ENCODE measurements at places on chromosomes 2 and 18.

DNA sequence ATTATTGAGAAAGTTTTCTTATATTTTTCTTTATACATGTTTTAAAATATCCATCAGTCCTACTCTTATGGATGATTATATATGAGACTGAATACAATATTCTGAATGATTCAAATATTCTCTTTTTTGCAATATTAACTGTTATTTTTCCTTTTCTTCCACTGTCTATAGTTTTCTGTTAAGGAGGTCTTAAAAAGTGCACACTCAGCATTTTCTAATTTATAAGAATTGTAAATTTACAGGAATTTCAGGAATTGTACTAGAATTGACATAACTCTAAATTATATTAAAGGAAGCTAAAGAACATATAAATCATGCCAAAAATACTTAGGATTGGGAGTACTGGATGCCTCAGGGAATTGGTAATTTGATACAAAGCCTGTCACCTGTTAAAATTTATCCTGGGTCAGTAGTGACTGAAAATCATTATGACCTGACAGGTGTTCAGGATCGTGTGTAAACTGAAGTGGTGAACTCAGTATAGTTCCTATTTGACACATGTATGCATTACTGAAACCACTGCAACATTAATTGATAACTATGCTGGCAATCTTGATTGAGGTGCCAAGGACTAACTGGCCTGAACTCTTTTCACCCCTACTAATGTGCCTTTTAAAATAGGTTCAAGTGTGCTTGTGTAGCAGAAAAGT, 30.4 kb downstream of the MSTN start:
- no peak for DNase-seq

DNA sequence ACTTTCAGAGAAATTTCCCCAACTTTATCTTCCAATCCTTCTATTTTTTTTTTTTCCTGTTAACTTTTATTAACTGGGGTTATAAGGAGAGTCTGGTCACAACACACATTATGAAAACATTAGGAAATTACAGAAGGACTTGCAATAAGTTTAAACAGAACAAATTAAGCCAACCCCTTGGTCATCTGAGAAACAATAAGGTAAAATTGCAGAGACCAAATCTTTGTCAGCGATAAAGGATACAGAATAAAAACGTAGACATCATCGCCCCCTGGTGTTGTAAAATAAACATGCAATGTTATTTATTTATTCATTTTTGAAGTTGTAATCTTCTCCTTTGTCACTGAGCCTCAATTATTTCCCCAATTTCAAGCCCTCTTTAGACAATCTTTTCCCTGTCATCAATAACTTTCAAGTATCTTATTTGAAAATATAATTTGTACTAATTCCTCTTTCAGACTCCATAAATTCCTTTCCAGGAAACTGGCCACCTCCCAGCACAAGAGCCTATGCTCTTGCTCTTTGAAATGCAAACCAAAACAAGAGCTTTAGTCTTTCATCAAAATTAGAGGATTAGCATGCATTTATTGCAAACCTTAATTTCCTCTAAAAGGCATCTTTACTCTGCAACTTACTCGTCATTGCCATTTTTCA, 19.5 kb downstream of the G6PC2 start:
- peak; percentile 36 for DNase-seq

DNA sequence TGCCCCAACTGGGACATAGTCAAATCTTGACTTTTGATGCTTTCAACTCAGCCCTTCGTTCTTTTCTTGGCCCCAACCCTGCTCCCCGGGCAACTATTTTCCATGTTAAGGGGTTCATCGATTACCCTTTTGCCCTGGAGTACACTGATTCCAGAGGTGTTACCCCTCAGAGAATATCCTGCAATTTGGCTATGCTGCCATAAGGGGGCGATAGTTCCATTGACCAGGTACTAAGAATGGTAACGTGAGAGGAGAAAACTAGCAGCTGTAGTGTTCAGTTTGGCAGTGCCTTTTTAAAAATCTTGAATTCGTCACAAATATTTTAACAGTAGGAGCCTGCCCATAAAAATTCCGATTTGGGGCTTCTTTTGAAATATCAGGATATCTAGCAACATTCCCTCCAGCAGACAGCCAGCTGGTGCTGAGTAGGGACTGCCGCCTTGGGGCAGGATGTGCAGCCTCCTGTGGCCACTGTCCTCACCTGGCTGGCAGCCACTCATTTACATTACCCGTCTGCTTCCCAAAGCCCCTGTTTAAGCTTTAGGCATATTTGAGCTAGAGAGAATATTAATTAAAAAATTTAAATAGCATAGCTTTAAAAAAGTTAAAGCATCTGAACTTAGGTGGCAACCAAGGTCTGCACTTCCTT, 146.3 kb upstream of the SKOR2 start:
- no peak for DNase-seq

DNA sequence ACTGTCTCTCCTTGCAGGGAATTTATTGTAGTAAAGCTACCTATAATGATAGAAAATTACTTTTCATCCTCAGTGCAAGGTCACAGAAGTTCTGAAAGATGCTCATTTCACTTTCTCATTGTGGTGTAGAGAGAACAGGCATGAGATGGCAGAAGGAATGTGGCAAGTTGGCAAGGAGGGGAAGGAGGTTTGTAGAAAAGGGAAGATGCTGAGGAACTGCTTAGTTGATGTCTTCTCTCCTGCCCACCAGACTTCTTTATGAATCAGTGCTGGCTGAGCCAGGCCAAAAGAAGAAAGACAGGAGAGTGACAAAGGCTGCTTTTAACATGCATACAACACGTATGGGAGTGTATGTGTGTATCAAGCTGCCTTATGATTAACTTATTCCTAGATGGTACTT, 164.4 kb downstream of the PRPF40A start:
- no peak for DNase-seq

- no peak for DNase-seq
Measured at GRCh38 chr2:161122772-161123530, 37.3 kb upstream of the TANK start.

- peak; percentile 41 for DNase-seq
Measured at GRCh38 chr2:134233728-134234136, 20.1 kb upstream of the MGAT5 start.

- no peak for DNase-seq
Measured at GRCh38 chr2:229896857-229897256, 25.0 kb downstream of the TRIP12 start.

DNA sequence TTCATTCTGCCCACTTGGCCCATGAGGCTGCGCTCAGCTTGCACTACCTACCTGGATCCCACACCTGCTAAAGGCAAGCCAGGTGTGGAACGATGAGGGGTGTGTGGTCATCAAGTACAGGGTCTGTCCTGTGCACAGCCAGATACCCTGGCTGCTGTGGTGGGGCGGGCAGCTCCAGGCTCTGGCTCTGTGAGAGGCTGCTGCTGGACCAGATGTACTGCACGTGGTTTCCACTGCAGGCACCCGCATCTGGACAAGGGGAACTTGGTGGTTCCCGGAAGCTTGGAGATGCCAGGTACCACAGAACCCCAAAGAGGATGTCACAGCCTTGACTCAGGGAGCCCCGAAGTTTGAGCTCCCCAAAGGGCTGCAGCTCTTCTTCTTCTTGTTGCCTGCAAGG, 68.1 kb upstream of the ZNF804A start:
- no peak for DNase-seq
